ENCODE measurements at places on chromosomes 2 and 18. TPM values are rescaled to one million over a fixed set of nuclear protein-coding genes. Genes with fewer than 3 reads are reported as not detected.
A peak's percentile ranks its signal among the peaks of the same experiment; 100 is the strongest.

The MTLN gene
- total RNA-seq = 381 TPM

The ACTG2 gene
- 134 TPM for total RNA-seq

The TFCP2L1 gene
- 5.5 TPM for total RNA-seq

The RAX gene
- not detected for total RNA-seq

GRCh38 chr2:234691214-234691575, 194.3 kb upstream of the ARL4C start:
- H3K27ac ChIP-seq = no peak overlapping the region
- H3K27me3 ChIP-seq = no peaks in the 10 kb centered on the region
- no peak for DNase-seq
- peaks cover 11% of the 10 kb centered on the region for H3K4me1 ChIP-seq

DNA sequence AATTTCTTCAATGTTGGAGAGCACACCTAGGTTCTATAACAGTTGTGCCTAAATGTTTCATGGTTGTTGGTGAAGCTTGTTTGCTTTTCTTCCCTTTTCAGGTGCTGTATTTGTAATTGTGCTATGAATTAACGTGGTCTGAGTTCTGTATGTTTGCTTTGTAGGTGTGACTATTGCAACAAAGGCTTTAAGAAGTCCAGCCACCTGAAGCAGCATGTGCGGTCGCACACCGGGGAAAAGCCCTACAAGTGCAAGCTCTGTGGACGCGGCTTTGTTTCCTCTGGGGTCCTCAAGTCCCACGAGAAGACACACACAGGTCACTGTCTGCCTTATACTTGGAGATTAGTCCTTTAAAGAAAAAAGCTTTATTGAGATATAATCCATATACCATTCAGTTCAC, 91.2 kb downstream of the ZNF236 start:
- H3K4me1 ChIP-seq = no peaks in the 10 kb centered on the region
- no peaks in the 10 kb centered on the region for H3K27me3 ChIP-seq
- no peak overlapping the region for H3K4me3 ChIP-seq
- DNase-seq = no peak
- H3K36me3 ChIP-seq = peaks cover 39% of the 10 kb centered on the region
- no peak overlapping the region for H3K27ac ChIP-seq

- no peaks in the 10 kb centered on the region for H3K36me3 ChIP-seq
- no peaks in the 10 kb centered on the region for H3K27me3 ChIP-seq
- no peak for DNase-seq
- H3K4me3 ChIP-seq = no peak overlapping the region
- H3K27ac ChIP-seq = no peak overlapping the region
These were observed 95.4 kb downstream of the SOCS6 start for GRCh38 chr18:70384181-70384790.

DNA sequence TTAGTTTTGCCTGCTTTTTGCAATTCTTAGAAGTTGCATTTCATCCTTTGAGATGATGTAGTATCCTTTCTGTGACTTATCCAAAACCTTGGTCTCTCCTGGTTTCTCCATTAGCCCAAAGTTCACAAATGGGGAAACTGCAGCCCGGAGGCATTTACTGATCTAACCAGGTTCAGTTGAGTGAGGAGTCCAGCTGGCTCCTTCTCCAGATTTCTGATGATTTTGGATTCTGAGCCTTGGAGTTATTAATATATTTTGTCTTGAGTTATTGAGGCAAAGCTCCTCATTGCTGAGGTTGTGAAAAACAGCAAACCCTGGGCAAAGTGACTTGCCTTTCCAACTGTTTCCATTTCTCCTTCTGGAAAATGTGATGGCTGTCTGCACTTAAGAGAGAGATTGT, 1.7 kb downstream of the SLC1A4 start:
- H3K4me1 ChIP-seq = no peaks in the 10 kb centered on the region
- H3K27me3 ChIP-seq = no peaks in the 10 kb centered on the region
- DNase-seq = peak; percentile 58

GRCh38 chr18:75880266-75880665, 452.8 kb upstream of the SMIM21 start:
- H3K4me1 ChIP-seq = no peaks in the 10 kb centered on the region
- DNase-seq = no peak
- no peaks in the 10 kb centered on the region for H3K27me3 ChIP-seq
- no peak overlapping the region for H3K27ac ChIP-seq

GRCh38 chr2:8514796-8515758, 166.8 kb upstream of the ID2 start:
- H3K4me1 ChIP-seq = peaks cover 7% of the 10 kb centered on the region
- H3K36me3 ChIP-seq = no peaks in the 10 kb centered on the region
- H3K27me3 ChIP-seq = no peaks in the 10 kb centered on the region
- H3K27ac ChIP-seq = no peak overlapping the region
- no peak overlapping the region for H3K4me3 ChIP-seq

GRCh38 chr2:142130111-142131009, 456 bp downstream of the LRP1B start:
- H3K4me1 ChIP-seq = peaks cover 3% of the 10 kb centered on the region
- DNase-seq = peak; percentile 63
- H3K4me3 ChIP-seq = peak overlapping the region; percentile 73
- no peaks in the 10 kb centered on the region for H3K36me3 ChIP-seq
- H3K27ac ChIP-seq = no peak overlapping the region
